DMS79 (cell line): ENCODE measurements at places on chromosomes 3 and 15.

GRCh38 chr15:93088200-93088980 is 621 bp downstream of the RGMA start:
- no peak for DNase-seq

GRCh38 chr3:131217296-131217741 is 164.3 kb upstream of the NUDT16 start:
- no peak for DNase-seq

- no peak for DNase-seq
Measured at GRCh38 chr3:53994986-53995603, 103.4 kb upstream of the SELENOK start.

GRCh38 chr3:25273582-25274171 is 154.4 kb upstream of the RARB start:
- DNase-seq = no peak

DNA sequence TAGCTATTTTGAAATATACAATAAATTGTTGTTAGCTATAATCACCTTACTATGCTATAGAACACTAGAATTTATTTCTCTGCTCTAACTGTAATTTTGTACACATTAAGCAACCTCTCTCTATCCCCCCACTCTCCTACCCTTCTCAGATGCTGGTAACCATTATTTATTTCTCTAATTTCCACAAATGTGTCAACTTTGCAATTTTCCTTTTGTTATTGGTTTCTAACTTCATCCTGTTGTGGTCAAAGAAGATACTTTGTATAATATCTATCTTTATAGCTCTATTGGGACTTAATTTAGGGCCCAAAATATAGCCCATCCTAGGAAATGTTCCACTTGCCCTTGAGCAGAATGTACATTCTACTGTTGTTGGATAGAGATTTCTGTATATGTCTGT is 229.3 kb downstream of the SATB1 start:
- DNase-seq = no peak

DNA sequence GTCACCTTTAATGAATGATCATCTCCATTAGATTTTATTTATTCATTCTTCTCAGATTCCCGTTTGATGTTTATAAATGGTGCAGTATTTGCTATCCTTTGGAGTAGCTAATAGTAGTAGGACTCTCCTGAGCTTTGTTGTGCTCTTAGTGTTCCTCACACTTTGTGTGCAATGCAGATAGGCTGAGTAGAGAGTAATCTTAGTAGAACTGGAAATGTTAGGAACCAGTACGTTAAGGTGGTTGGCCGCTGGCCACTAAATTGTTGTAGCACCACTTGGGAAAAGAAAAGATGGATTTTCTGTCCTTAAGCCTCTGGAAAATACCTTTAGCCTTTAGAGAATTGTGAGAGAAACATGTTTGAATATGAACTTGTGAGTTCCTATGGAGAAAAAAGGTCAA is 19.9 kb upstream of the EBLN2 start:
- no peak for DNase-seq

- no peak for DNase-seq
Measured at GRCh38 chr3:11555211-11555782, 88.4 kb downstream of the VGLL4 start.

DNA sequence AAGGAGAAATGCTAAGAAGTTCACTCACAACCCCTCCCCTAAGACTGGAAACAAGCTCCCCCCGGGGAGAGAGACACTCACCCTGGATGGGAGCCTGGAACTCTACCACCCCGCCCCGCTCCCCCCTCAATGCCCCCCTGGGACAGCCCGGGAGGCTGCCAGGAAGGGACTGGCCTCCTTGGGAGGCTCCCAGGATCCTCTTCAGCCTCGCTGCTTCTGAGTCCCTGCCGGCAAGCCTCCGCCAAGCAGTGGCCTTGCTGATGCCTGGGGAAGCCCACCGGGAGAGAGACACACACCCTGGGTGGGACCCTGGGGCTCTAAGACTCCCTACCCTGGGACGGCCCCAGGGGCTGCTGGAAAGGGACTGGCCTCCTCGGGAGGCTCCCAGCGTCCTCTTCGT is 33.4 kb downstream of the CPEB1 start:
- no peak for DNase-seq

DNA sequence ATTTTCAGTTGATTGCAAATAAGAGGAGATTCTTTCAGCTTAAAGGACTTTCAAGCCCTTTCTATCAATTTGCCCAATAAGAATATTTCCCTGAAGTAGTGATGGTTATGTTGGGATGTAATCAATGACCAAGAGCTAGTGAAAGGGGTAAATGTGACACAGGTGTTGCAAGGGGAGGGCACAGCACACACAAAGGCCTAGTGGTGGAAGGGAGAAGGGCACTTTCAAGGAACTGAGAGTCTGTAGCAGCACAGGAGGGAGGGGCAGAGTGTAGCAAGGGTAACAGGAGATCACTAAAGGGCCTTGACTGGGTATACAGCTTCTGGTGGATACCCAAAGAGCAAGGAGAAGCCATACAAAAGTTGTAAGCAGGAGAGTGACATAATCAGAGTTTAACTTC is 217.8 kb upstream of the ARHGEF26 start:
- no peak for DNase-seq

GRCh38 chr3:180776433-180776832 is 97.1 kb upstream of the CCDC39 start:
- DNase-seq = no peak

- no peak for DNase-seq
Measured at GRCh38 chr3:68121287-68121686, 466.9 kb upstream of the SUCLG2 start.

DNA sequence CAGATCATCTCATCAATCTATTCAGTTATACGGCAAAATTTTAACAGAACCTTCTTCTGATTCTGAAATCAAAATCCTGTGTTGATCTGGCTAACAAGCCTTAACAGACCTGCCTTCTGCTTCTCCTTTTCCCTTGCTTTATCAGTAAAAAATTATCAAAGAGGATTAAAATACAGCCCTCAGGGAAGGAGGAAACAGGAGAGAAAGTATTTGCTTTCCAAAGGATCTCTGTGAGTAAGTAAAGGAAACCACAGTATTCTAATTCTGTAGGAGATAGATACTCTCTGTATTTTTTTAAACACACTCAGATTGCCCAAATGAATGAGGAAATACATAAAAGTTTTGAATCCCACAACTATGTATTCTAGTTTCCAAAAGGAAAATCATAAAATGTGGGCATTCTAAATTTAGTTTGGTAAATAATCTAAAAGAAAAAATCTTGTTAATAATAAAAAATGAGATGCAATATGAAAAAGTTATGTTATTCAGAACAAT is 221.8 kb downstream of the ZIC1 start:
- DNase-seq = no peak

- DNase-seq = no peak
Measured at GRCh38 chr3:104687362-104687761, 679.3 kb upstream of the ALCAM start.

DNA sequence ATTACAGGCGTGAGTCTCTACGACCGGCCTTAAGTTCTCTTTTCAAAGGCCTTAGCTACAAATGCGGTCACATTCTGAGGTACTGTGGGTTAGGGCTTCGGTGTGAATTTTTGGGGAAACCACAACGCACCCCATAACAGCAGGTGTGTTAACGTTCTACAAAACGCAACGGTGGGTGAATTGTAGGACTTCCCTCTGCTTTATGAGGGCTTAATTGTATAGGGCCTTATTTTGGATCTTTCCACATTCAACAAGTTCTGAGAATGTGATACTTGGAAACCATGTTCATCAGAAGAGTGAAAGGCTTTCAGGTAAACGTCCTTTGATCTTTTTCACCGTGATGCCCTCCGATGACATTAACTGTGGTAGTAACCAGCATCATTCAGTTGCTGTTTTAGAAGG is 998.6 kb upstream of the CFAP20DC start:
- DNase-seq = no peak

- DNase-seq = no peak
Measured at GRCh38 chr15:99956022-99956775, 223.0 kb upstream of the LYSMD4 start.

GRCh38 chr15:45439521-45440260 is 61.3 kb upstream of the GATM start:
- no peak for DNase-seq

DNA sequence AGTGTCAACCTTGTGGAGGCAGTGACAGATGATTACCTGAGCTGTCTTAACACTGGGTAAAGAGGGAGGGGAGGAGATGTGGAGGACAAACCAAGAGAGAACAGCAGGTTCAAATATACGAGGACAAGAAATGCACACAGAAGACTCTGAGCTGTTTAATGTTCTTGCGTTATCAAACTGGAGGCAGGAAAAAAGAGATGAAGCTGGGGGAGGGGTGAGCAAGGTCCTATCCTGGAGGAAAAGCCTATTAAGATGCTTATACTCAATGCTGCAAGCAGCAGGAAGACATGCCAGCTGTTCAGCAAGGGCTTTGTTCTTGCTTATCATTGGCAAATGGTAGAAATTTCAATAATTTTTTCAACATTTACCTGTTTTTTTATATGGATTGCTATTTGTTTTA is 345.7 kb upstream of the TRIM42 start:
- DNase-seq = no peak

- no peak for DNase-seq
Measured at GRCh38 chr15:66907826-66908743, 157.3 kb upstream of the SMAD3 start.

- DNase-seq = peak; percentile 58
Measured at GRCh38 chr15:61064651-61065050, 164.5 kb downstream of the RORA start.

- no peak for DNase-seq
Measured at GRCh38 chr3:98680723-98681122, 82.4 kb upstream of the ST3GAL6 start.
